ENCODE measurements at places on chromosomes 16 and 17.
A peak's percentile ranks its signal among the peaks of the same experiment; 100 is the strongest.

- DNase-seq, result peak; percentile 49
These were observed 17.3 kb upstream of the HEXD start for GRCh38 chr17:82400830-82401229.

GRCh38 chr17:77288115-77288619 lies 147.4 kb downstream of the SEC14L1 start:
- no peak for DNase-seq

GRCh38 chr17:15112846-15113617 lies 152.1 kb downstream of the PMP22 start:
- no peak for DNase-seq

GRCh38 chr17:298791-299450 lies 53.7 kb downstream of the RPH3AL start:
- no peak for DNase-seq

DNA sequence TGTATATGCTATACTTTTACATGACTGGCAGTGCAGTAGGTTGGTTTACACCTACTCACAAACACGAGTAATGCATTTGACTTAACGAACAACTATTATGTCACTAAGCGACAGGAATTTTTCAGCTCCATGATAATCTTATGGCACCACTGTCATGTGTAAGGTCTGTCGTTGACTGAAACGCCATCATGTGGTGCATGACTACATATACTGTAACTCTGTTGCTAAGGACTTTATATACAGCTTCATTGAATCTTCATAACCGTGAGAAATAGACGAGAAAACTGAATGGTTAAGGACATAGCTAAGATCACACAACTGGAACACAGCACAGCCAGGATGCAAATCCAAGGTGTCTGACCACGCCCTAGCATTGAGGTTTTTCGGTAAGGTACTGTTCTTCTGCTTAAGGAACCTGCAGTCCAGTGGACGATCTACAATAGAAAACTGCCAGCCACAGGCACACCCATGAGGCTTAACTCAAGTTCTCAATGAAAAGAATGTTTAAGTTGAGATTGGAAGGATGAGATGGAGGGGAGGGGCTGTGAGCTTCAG lies 3.3 kb downstream of the CFAP20 start:
- no peak for DNase-seq

- DNase-seq, result peak; percentile 51
These were observed 21.4 kb downstream of the ALOX15B start for GRCh38 chr17:8060274-8060673.

DNA sequence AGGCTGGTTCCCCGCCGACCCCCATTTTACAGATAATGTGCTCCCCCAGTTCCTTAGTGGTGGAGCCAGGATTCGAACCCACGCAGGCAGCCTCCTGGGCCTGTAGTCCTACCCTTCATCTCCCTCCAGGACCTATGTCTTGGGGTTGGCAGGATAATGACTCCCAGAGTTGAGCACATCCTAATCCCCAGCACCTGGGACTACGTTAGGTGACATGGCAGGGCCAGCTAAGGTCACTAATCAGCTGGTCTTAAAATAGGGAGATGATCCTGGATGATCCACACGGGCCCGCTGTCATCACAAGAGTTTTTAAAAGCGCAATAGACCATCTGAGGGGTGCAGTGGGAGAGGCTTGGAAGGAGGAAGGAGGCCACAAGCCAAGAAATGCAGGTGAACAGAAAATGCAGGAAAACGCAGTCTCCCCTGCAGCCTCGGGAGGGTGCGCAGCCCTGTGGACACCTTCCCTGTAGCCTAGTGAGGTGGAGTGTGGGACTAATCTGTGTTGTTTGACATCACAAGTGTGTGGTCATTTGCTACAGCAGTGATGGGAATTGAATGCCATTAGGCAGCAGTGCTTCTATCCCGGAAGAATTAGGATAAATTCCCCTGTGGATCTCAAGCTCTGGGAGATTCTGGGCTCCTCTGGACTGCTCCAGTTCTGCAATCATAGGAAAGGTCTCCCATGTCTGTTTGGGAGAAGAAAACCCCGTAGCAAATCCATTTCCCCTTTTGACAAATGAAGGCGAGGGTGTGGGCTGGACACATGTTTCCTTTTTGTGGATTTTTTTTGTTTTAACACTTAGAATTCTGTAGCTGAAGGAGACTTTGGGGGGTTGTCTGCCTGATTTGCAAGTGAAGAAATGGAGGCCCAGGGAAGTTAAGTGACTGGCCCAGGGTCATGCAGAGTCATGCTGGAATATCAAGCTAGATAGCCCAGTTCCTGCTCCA lies 297.7 kb downstream of the SEC14L1 start:
- DNase-seq, result no peak

GRCh38 chr16:48824271-48824670 lies 214.3 kb upstream of the N4BP1 start:
- DNase-seq, result no peak

DNA sequence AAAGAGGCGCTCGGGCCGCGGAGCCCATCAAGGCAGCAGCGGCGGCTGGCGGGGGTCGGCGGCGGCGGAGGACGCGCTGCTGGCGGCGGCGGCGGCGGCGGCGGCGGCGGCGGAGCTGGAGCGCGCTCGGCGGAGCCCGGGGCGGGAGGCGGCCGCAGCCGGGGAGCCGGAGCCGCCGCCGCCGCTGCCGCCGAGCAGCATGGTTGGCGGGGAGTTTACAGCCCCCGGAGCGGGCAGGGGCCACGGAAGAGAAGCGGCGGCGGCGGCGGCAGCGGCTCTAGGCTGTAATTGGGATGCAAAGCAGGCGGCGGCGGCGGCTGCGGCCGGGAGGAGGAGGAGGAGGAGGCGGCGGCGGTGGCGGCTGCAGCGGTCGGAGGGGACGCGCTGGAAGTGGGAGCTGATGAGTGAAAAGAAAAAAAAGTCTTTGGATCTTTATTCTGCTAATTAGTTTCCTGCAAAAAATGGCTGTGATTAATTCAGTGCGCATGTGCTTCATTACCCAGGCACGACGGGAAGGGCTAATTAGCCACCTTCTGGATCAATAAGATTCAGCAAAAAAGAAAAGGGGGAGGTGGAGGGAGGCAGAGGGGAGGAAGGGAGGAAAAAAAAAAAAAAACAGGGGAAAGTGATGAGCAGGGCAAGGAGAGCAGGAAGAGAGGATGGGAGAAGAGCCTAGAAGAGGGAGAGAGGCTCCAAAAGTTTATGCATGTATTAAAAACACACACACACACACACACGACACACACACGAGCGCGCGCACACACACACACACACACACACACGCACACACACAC lies 10.9 kb upstream of the ZFHX3 start:
- DNase-seq, result no peak

DNA sequence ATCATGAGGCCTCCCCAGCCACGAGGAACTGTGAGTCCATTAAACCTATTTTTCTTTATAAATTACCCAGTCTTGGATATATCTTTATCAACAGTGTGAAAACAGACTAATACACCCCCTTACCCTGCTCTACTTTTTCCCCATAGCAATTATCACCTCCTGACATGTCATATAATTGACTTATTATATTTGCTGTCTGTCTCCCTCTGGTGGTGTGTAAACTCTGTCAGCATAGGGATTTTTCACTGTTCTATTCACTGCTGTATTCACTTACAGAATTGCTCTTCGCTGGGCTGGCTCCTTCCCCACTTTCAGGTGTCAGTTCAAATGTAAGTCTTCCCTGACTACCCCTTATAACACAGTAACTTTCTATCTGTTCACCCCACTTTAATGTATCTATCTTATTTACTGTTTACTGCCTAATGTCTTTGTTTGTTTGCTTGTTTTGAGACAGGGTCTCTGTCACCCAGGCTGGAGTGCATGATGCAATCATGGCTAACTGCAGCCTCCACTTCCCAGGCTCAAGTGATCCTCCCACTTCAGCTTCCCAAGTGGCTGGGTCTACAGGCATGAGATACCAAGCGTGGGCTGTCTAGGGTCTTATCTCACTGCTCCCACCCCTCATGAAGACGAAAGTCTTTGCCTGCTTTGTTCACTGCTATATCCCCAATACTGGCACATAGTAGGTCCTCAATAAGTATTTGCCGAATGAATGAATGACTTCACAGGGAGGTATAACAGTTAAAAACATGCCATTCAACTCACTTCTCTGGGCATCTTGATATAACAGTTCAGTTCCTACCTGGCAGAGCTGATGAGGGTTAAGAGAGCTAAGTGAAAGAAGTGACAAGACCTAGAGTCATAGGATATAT lies 52.4 kb upstream of the CDH3 start:
- DNase-seq, result no peak

- no peak for DNase-seq
These were observed 185.5 kb upstream of the SOX9 start for GRCh38 chr17:71935341-71935740.

- DNase-seq, result no peak
These were observed 3.3 kb upstream of the BRD7 start for GRCh38 chr16:50371936-50372595.

DNA sequence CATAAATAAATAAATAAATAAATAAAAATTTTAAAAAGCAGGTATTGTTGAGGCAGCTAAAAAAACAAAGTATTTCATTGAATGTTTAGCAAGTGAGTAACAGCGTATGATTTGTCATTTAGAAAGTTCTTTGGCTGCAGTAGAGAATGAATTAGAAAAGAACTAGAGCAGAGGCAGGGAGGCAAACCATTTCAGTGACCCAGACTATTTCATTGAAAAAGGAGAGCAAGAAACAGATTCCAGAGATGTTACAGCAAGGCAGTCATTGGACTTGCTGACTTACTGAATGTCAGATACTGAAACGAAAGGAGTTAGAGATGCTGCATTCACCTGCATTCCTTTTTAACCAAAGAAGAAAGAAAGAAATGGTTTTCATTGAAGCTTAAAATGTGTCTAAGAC lies 105.5 kb upstream of the HLF start:
- DNase-seq, result no peak

- no peak for DNase-seq
These were observed 1.2 kb upstream of the KRT17 start for GRCh38 chr17:41625602-41626001.

GRCh38 chr17:67837965-67838364 lies 12.7 kb downstream of the BPTF start:
- DNase-seq, result no peak

DNA sequence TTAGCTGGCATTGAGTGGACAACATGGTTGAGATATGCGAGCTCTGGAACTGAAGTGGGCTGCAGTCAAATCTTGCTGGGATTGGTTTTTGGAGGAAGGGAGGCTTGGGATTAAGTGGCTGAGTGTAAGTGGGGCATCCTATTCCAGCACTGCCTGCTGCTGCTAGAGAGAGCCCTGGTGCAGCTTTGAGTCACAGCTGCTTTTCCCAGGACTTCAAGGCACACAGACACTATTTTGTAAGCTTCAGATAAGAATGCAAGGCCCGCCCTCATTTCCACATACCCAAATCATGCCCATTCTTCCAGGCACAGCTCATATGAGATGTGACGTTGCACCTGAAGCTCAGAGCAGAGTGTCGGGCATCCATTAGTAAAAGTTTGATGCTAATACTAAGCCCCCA lies 10.2 kb upstream of the MAF start:
- DNase-seq, result no peak

DNA sequence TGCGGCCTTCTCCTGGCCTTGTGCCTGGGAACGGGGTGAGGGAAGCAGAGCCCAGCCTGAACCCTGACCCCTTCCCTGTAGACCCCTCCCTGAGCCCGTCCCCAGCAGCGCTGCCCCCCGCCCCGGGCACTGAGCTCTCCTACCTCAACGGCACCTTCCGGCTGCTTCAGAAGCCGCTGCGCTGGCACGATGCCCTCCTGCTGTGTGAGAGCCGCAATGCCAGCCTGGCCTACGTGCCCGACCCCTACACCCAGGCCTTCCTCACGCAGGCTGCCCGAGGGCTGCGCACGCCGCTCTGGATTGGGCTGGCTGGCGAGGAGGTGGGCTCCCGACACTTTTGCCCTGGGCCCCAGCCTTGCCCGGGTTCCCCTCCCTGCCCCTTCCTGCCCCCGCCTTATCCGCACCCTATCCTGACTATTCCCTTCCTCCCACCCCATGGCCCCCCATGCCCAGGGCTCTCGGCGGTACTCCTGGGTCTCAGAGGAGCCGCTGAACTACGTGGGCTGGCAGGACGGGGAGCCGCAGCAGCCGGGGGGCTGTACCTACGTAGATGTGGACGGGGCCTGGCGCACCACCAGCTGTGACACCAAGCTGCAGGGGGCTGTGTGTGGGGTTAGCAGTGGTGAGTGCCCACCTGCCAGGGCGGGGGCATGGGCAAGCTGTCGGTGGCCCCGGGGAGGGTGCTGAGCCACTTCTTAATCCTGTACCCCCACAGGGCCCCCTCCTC lies 62.1 kb downstream of the MRC2 start:
- DNase-seq, result no peak

- DNase-seq, result no peak
These were observed 16.6 kb upstream of the TXNDC11 start for GRCh38 chr16:11759163-11759834.

DNA sequence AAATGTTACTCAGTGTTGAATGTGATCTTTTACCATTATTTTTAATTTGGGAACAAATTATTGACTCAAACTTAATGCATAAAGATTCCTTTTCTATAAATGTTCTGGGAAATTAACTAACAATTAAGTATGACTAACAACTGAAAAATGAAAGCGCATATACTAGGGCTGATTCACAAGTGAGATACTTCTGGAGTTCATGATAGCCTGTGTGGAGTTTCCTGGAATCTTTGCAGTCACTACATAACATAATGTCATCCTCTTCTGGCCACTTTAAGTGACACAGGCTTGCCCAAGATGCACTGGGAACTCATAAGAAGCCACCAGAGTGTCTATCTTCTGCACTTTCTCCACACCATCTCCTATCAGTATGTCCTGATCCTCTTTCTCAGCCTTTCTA lies 450.3 kb upstream of the CDH11 start:
- DNase-seq, result no peak

- no peak for DNase-seq
These were observed 22.2 kb upstream of the RPL13 start for GRCh38 chr16:89538286-89538685.

GRCh38 chr17:42922294-42922693 lies 21.7 kb downstream of the G6PC1 start:
- DNase-seq, result no peak

- DNase-seq, result no peak
These were observed 234.4 kb downstream of the IRF8 start for GRCh38 chr16:86133377-86133776.

- no peak for DNase-seq
These were observed 15.1 kb upstream of the FOXJ1 start for GRCh38 chr17:76155988-76156661.

Data from stimulated activated CD4-positive, alpha-beta T cell treated with anti-CD3 and anti-CD28 coated beads, Interleukin-2, amount 100 ng/mL, for 24 hours (primary cell).